ENCODE measurements at places on chromosomes 5 and 9. TPM values are rescaled to one million over a fixed set of nuclear protein-coding genes. Genes with fewer than 3 reads are reported as not detected.

ARID3C gene
- total RNA-seq, result 0.31 TPM

ATP10B gene
- total RNA-seq, result not detected

UBAC1 gene
- total RNA-seq, result 28.5 TPM

DTWD2 gene
- total RNA-seq, result 5.2 TPM

RNF208 gene
- 0.40 TPM for total RNA-seq

SLC6A19 gene
- not detected for total RNA-seq

HMMR gene
- 35.1 TPM for total RNA-seq
